ENCODE measurements at places on chromosomes 4 and X.

- no peak for DNase-seq
Observed at GRCh38 chrX:13716455-13716854, 18.0 kb downstream of the TRAPPC2 start.

DNA sequence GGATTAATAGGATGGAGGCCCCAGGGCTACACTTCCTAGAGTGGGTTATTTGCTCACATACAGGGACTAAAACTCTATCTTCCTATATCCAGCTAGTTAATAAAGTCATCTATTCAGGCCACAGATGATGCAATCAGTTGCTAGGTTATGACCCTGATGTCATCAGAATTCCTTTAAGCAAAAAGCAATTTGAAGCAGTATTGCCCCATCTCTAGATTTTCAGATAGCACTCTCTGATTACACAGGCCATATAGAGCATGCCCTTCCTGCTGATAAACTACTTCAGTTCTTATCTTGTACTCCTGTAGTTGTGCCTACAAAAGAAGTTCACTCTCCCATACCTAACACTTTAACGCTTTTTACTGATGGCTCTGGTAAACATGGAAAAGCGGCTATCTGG, 84.8 kb downstream of the TMEM144 start:
- DNase-seq: no peak

DNA sequence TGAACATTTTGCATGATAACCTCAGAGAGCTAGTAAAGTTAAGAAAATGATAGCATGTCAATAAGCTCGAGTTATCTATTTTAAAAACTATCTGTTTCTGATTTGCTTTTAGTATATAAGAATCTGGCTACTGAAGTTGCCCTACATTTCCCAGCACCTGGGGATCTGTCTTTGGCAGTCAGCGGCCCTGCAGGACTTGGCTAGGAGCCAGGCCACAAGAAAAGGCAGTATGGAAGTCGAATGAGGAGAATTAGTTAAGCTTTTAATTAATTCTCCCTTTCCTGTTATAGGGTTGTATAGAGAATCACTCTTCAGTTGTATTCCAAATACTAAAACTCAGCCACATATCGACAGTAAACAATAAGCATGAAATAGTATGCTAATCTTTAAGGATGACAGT, 22.7 kb downstream of the POU4F2 start:
- DNase-seq: no peak

- no peak for DNase-seq
Observed at GRCh38 chr4:15757054-15757453, 21.1 kb upstream of the CD38 start.

- no peak for DNase-seq
Observed at GRCh38 chrX:80812176-80812575, 2.5 kb upstream of the BRWD3 start.
